ENCODE measurements at places on chromosomes 1 and 21. TPM values are rescaled to one million over a fixed set of nuclear protein-coding genes. Genes with fewer than 3 reads are reported as not detected.

The KCNJ10 gene
- 0.09 TPM for total RNA-seq

The RGS13 gene
- not detected for total RNA-seq

The RNF223 gene
- not detected for total RNA-seq

The OR2T29 gene
- not detected for total RNA-seq

The ZNF124 gene
- 273 TPM for total RNA-seq

The GRIK1 gene
- total RNA-seq, result 0.26 TPM

The CNR2 gene
- not detected for total RNA-seq

The LAX1 gene
- not detected for total RNA-seq

The PIK3C2B gene
- 62.2 TPM for total RNA-seq

The BRINP2 gene
- 0.41 TPM for total RNA-seq

The ACTL8 gene
- total RNA-seq, result not detected

The EFNA1 gene
- total RNA-seq, result 22.2 TPM

The SYT11 gene
- total RNA-seq, result 1.7 TPM

The IGSF3 gene
- total RNA-seq, result 41.5 TPM

Data from progenitor cell of endocrine pancreas (in vitro differentiated cells).